ENCODE measurements at places on chromosomes 7 and 10.

GRCh38 chr10:69222157-69223027 is 2.3 kb downstream of the HKDC1 start:
- DNase-seq = peak; percentile 49

GRCh38 chr10:99315853-99316252 is 13.3 kb upstream of the CNNM1 start:
- no peak for DNase-seq

GRCh38 chr7:156074084-156074483 is 261.8 kb upstream of the SHH start:
- DNase-seq = no peak

GRCh38 chr10:101624526-101625102 is 36.5 kb downstream of the DPCD start:
- DNase-seq = no peak

GRCh38 chr7:7802531-7802930 is 84.1 kb upstream of the RPA3 start:
- DNase-seq = no peak

- no peak for DNase-seq
These were observed 2.4 kb upstream of the ABRAXAS2 start for GRCh38 chr10:124799211-124799610.

DNA sequence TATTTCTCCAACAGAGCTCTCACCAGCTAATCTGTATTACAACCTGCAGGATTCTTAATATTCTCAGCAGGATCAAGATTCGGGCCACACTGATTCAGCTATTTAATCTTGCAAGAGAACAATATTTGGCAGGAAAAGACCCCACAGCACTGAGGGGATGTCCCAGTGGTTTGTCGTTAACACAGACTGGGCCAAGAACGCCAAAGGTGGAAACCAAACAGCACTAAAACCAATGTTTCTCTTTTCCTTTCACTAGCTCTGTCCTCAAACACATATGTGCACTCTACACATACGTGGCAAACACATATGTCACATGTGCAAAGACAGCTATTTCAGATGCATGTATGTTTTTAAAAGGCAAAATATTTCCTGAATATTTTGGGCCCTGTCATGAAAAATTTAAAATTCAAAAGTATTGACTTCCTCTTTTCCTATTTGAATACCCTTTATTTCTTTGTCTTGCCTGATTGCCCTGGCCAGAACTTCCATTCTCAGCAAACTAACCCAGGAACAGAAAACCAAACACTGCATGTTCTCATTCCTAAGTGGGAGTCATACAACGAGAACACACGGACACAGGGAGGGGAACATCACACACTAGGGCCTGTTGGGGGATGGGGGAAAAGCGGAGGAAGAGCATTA is 51.7 kb upstream of the NEBL start:
- DNase-seq = no peak

- DNase-seq = no peak
These were observed 639 bp downstream of the TSPAN13 start for GRCh38 chr7:16753932-16754855.

DNA sequence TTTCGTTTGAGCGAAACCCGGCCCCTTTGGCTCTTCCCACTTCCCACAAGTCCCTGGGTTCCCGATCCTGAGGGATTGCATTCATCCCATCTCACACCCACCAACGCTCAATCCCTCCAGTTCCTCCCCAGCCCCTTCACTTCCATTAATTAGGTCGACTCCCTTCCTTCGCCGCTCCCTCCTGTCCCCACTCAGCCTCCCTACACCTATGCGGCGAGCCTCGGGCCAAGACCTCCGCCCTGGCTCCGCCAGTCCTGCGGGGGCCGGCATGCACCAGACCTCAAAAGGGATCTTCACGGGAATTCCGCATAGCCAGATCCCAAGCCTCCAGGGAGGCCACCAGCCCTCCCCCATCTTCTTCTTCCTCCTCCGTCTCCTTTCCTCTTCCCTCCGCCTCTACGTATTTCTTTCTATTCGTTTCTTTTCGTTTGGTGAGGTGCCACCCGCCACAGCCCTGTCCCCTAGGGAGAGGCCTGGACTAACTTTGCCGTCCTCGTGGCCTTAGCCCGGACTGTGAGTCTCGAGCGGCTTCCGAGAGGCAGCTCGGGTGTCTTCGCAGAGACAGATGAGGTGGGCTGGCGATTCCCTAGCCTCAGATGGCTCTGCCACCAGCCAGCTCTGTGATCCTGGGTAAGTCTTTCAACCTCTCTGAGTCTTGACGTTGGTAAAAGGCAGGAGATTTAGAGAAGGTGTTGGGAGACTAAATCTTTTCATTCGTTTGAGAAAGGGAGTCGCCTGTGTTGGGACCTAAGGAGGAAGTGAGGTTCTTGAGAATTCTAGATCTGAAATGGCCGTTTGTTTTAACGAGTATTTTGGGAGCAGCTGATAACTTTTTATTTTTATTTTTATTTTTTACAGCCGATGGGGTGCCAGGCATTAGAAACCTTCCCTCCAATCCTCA is 8.1 kb upstream of the LBX1 start:
- no peak for DNase-seq

- DNase-seq = no peak
These were observed 176.9 kb downstream of the DNAJB6 start for GRCh38 chr7:157513682-157514081.

DNA sequence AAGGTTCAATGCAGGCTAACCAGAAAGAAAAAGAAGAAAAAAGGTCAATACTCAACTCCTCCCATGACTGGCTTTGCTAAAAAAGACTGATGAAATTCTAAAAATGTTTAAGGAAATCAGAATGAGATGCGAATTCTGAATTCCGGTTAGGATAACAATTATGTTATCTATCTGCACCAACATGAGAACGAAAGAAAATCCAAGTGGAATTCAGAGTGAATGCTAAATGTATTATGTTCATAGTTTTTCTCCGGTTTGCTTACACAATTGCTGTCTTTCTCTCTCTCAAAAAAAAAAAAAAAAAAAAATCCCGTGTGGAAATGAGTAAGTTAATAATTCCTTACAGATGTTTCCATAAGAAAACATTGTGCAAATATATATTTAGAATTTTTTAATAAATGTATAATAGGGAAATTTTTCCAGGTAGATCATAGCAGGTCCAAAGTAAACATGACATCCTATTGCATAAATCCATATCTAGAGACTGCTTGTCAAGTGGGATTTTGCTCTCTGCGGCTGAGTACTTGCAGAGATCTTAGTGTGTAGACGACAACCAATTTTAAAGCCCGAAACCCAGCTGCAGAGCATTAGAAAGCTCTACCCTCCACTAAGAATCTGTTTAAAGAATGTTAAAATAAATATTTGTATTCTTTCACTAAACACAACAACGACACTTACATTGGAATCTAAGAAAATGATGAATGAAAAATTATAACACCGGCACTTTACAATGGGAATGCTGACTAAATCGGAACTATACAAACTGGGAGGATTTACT is 104.0 kb downstream of the JAZF1 start:
- DNase-seq = no peak

- DNase-seq = no peak
These were observed 107.6 kb upstream of the AFAP1L2 start for GRCh38 chr10:114511881-114512280.

- DNase-seq = no peak
These were observed 6.0 kb upstream of the PON1 start for GRCh38 chr7:95330204-95330960.

GRCh38 chr7:79523436-79523835 is 70.0 kb upstream of the MAGI2 start:
- no peak for DNase-seq

- no peak for DNase-seq
These were observed 402.3 kb downstream of the TYW1 start for GRCh38 chr7:67398916-67399315.

GRCh38 chr10:63241841-63242281 is 108.7 kb downstream of the NRBF2 start:
- no peak for DNase-seq

- no peak for DNase-seq
These were observed 19.6 kb downstream of the AKR1C1 start for GRCh38 chr10:4982764-4983226.

GRCh38 chr10:95384011-95384704 is 93.4 kb upstream of the PDLIM1 start:
- no peak for DNase-seq

- no peak for DNase-seq
These were observed 120.4 kb downstream of the ZMIZ1 start for GRCh38 chr10:79189181-79189580.

- DNase-seq = no peak
These were observed 75.3 kb downstream of the MINPP1 start for GRCh38 chr10:87580016-87580415.

DNA sequence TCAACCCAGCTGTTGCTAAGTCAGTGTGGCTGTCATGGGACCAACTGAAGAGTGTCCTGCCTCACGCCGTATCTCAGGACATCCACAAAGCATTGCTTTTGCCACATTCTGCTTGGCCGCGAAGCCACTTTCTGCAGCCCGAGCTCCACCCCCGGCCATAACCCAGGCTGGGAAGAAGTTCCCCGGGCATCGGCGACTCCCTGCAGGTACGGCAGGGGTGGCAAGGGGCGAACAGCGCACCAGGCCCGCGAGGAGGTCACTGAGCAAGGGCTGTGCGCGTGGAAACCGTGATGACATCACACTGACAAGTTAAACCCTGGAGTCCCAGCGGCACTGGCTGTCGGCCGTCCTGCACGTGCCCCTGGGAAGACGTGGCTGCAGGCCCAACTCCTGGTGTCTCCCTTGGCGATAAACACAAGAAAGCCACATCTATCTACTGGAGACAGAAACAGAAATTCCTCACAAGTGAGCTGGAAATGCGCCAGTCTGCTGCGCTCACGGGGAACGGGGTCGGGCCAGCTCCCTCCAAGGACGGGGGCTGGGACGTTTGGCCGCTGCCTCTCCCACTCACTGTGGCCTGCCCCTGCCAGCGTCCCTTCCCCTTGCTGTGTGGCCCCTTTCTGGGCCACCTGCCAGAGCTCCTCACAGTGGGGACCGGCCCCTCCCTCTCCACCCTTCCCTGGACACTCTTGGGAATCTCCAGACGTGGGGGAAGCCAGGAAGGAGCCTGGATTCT is 326.3 kb downstream of the DNAJB6 start:
- DNase-seq = no peak

- DNase-seq = no peak
These were observed 133.5 kb downstream of the BUB3 start for GRCh38 chr10:123287594-123288247.

GRCh38 chr7:72805526-72806494 is 22.2 kb downstream of the TYW1B start:
- no peak for DNase-seq

GRCh38 chr10:48306870-48307710 is 613 bp downstream of the MAPK8 start:
- DNase-seq = peak; percentile 63

- DNase-seq = no peak
These were observed 74.2 kb downstream of the FAS start for GRCh38 chr10:89064748-89065147.

DNA sequence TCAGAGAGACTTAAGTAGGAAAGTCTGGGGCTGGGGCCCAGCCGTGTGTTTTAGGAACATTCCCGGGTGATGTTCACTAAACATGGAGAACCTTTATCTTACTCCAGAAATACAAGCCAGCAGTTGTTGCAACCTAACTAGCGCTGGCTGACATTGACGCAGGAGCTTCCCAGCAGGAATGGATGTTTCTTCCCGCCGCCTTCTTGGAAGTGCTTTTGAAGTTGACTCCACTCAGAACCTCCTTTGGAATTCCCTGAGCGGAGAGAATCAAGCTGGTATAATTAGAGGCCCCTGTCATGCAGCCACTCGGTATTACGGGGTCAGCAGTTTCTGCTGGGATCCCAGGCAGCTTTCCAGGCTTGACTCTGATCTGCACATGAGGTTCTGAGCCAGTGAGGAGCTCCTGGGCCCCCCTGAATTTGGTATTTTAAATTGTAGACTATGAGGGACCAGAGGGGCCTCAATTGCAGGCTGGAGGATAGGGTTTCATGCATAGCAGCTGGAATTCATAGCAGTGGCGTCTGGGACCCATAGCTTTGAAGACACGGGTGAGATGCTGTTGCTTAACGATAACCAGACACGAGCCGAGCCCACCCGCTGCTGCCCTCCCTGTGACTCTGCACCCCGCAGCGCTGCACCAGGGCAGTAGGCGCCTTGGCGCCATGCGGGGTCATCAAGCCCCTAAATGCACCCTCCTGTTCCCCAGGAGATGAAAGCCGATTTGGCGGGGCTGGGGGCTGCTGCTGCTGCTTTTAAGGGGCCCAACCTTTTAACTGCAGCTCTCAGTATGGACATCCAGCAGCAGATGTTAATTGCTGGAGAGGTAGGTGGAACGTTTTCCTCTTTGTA is 61.8 kb downstream of the EEPD1 start:
- no peak for DNase-seq

- DNase-seq = no peak
These were observed 172.9 kb upstream of the SEMA3E start for GRCh38 chr7:83821866-83822265.

- no peak for DNase-seq
These were observed 11.6 kb downstream of the RPS24 start for GRCh38 chr10:78045237-78045636.

DNA sequence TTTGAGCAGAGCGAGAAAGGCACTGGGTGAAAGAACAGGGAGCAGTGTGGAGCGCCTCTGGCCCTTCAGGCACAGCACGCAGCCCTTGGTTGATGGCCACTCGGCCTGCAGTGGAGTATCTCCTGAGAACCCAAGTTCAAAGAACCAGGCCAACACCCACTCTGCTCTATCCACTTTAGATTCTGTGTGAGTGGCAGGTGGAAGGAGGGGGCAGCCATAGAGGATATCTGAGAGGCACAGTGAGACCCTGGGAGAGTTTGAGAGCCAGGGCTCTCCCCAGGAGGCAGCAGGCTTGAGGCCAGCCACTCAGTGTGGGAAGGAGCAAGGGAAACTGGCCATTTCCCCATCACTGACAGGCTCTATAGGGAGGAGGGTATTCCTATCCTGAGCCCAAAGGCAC is 52.5 kb upstream of the PTN start:
- DNase-seq = no peak

DNA sequence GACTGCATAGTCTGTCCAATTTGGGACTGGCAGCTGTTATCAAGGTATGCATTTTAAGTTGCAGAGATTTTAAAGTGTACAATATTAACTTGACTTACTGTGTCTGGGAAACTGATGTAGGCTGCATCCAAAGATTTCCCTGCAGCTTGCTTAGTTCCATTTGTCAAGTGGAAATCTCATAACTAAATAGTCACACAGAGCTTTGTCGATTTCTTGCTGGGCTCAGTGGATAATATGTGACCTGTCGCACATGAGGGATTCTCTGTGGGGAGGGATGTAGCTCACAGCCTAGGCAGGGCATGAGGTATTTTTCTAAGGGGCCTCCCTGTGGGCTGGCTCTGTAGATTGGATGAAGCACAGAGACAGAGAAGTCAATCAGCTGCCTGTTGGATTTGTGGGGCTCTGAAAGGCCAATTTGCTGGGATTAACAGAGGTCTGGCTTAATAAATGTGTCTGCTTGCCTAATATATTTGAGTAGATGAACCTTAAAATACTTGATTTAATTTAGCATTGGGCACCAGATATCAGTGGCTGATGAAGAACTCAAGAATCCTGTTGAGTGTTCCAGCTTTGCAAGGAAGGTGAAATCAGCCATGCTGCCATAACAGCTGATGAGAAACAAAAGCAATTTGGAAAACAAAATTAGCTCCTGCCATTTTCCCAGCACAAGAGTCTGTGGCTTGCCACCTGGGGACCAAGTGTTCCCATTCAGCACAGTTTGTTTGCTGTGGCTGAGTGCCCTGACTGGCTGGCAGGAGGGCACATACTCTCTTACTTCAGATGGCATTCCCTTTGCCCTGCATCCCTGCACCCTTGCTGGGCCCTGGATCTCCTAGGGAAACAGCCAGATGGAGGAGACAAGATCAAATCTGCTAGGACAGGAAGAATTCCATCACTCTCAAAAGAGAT is 598.5 kb downstream of the SORCS3 start:
- no peak for DNase-seq
